ENCODE measurements at places on chromosomes 6 and 20. TPM values are rescaled to one million over a fixed set of nuclear protein-coding genes. Genes with fewer than 3 reads are reported as not detected.

RIPOR2 gene
- total RNA-seq = 28.2 TPM

NOX3 gene
- total RNA-seq = not detected

GNAS-AS1 gene
- total RNA-seq = 0.42 TPM

HLA-DOB gene
- total RNA-seq = not detected

GSTA3 gene
- total RNA-seq = not detected

OXT gene
- total RNA-seq = 1.5 TPM

ZC3H12D gene
- total RNA-seq = 3.0 TPM

MACROD2 gene
- total RNA-seq = 3.8 TPM

KCNQ5 gene
- not detected for total RNA-seq

KIF16B gene
- 19.7 TPM for total RNA-seq

FHL5 gene
- 16.6 TPM for total RNA-seq

TCP11 gene
- total RNA-seq = not detected

TRIM15 gene
- not detected for total RNA-seq

NNAT gene
- total RNA-seq = 27.3 TPM

GSTA2 gene
- not detected for total RNA-seq

GJA1 gene
- total RNA-seq = 107 TPM

IFNGR1 gene
- total RNA-seq = 148 TPM

TMEM239 gene
- 0.10 TPM for total RNA-seq

EPB41L1 gene
- 59.7 TPM for total RNA-seq

KIAA0408 gene
- 2.7 TPM for total RNA-seq

IL17A gene
- not detected for total RNA-seq

MYB gene
- total RNA-seq = 0.16 TPM

CST9 gene
- not detected for total RNA-seq

OR2J3 gene
- total RNA-seq = not detected

ABHD16B gene
- total RNA-seq = not detected

SPINT3 gene
- total RNA-seq = not detected

BTN1A1 gene
- total RNA-seq = not detected

GTSF1L gene
- not detected for total RNA-seq

TTBK1 gene
- 0.06 TPM for total RNA-seq

ADGRB3 gene
- 0.74 TPM for total RNA-seq

CMTR1 gene
- 28.5 TPM for total RNA-seq

PACSIN1 gene
- not detected for total RNA-seq

POM121L2 gene
- not detected for total RNA-seq

SRSF12 gene
- total RNA-seq = 1.5 TPM

IPCEF1 gene
- 1.5 TPM for total RNA-seq

FAM217A gene
- not detected for total RNA-seq

UBE2C gene
- total RNA-seq = not detected

COL9A3 gene
- total RNA-seq = 0.42 TPM

GHRH gene
- not detected for total RNA-seq

MANEA gene
- total RNA-seq = 16.0 TPM

DNMT3B gene
- total RNA-seq = 0.39 TPM

KCNQ2 gene
- not detected for total RNA-seq

CGAS gene
- 6.0 TPM for total RNA-seq

MOG gene
- total RNA-seq = not detected

C20orf173 gene
- total RNA-seq = not detected

HRH3 gene
- total RNA-seq = not detected

PRDM1 gene
- 10.6 TPM for total RNA-seq

All from mesenteric fat pad (tissue), 1 donor.